ENCODE measurements at places on chromosomes 2 and 18. TPM values are rescaled to one million over a fixed set of nuclear protein-coding genes. Genes with fewer than 3 reads are reported as not detected.

DNA sequence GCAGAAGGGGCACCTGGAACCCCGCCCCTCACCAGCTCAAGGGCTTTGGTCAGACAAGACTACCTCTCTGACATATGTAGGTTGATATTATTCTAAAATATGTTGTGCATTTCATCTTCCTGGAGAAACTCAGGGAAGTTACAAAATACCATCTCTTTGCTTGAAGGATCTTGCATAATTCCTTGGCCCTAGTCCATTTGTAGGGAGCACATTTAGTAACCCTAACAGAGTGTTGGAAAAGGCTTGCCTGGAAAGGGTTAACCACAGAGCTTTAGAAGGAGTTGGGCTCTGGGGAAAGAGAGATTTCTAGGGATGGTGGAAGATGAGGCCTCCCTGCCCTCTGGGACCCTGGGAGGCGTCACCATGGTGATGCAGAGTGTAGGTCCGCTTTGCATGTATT is 143.0 kb upstream of the SLC1A4 start:
- DNase-seq: no peak

GRCh38 chr2:104862058-104862941 is 8.4 kb downstream of the POU3F3 start:
- DNase-seq: no peak

GRCh38 chr2:41600460-41600859 is 447.4 kb upstream of the PKDCC start:
- no peak for DNase-seq

DNA sequence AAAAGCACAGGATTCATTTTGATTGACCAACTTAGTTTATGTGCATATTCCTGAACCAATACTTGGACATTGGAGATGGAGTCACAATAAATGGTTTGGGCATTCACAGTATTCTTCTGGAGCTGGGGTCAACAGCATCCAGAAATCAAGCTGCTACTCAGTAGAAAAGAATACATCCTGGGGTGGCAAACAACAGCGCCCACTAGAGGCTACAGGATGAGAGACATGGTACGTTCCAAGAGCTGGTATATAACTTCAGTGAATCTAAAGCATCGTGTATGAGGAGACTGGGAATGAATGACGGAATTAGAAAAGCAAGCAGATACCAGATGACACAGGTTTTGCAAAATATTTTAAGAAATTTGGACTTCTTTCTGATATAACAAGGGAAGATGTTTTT is 142.9 kb upstream of the FIGN start:
- no peak for DNase-seq

Gene EPHA4
- total RNA-seq: 15.4 TPM

Gene CENPA
- total RNA-seq: not detected

Gene CXCR4
- 4.2 TPM for total RNA-seq

GRCh38 chr2:32851777-32852439 is 94.8 kb upstream of the LTBP1 start:
- no peak for DNase-seq

Gene DNAH7
- 0.83 TPM for total RNA-seq

GRCh38 chr2:7472465-7472864 is 555.3 kb downstream of the RNF144A start:
- no peak for DNase-seq

GRCh38 chr2:47334356-47335136 is 68.4 kb upstream of the MSH2 start:
- DNase-seq: no peak

- DNase-seq: peak; percentile 79
Measured at GRCh38 chr2:102057502-102058292, 65.9 kb downstream of the IL1R2 start.

GRCh38 chr2:74767618-74768017 is 66.3 kb upstream of the HK2 start:
- no peak for DNase-seq

- DNase-seq: no peak
Measured at GRCh38 chr2:105490204-105490603, 91.4 kb upstream of the FHL2 start.

DNA sequence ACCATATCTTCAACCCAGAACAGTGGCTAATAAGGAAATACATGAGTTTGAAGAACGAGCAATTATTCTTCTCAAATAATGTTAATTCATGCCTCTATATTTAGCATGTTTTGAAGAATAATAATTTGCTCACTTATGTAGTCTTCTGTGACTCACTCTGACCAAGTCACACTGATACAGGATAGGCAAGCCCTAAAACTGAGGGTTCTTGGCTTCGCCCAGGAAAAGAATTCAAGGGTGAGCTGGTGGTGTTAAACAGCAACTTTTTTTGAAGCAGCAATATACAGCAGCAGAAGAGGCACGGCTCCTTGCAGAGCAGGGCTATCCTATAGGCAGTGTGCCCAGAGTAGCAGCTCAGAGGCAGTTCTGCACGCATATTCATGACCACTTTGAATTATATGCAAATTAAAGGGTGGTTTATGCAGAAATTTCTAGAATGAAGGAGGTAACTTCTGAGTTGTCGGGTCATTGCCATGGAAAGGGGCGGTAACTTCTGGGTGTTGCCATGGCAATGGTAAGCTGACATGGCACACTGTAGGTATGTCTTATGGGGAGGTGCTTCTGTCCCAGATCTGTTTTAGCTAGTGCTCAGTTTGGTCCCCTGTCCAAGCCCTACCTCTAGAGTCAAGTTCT is 200.6 kb downstream of the RND3 start:
- no peak for DNase-seq

GRCh38 chr18:37946324-37946723 is 380.7 kb upstream of the CELF4 start:
- no peak for DNase-seq

GRCh38 chr18:11955239-11956029 is 25.9 kb upstream of the IMPA2 start:
- DNase-seq: no peak

DNA sequence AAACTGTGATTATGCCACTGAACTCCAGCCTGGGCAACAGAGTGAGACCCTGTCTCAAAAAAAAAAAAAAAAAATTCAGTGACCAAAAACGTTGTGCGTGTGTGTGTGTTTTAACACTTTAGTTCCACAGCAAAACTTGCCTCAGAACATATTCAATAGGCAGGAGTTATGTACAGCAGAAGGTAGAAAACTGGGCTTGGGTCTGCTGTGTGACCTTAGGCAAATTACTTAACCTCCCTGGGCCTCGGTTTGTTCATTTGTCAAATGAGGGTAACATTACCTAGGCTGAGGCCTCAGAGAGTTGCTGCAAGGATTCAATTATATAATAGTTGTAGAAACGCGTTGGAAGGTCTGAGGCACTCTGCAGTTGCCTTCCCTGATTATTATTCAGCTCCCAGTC is 10.3 kb upstream of the SCG2 start:
- no peak for DNase-seq

GRCh38 chr2:88811233-88811632 is 119.8 kb downstream of the RPIA start:
- DNase-seq: no peak

- peak; percentile 64 for DNase-seq
Measured at GRCh38 chr18:26710470-26711096, 154.9 kb downstream of the AQP4 start.

- no peak for DNase-seq
Measured at GRCh38 chr2:213015387-213016165, 135.8 kb downstream of the IKZF2 start.

Gene LBX2
- total RNA-seq: 1.7 TPM

DNA sequence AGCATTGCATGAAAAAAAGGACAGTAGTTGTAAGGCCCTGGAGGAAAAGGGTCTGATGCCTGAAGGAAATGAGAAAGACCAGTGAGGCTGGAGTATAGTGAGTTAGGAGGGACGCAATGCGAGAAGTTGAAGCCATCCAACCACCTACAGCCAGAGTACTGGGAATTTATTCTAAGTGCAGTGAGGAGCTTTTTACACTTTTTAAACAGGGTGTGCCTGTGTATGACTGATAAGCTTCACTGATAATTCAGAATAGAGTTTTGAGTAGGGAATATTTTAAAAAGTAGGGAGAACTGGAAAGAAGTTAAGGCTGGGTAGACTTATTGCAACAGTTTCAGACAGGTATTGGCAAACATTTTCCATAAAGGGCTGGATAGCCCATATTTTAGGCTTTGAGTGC is 35.9 kb upstream of the CCDC85A start:
- peak; percentile 26 for DNase-seq

Gene ELOA2
- total RNA-seq: not detected

- DNase-seq: no peak
Measured at GRCh38 chr2:82089518-82089917, 1785.0 kb upstream of the LRRTM1 start.

Gene XIRP2
- not detected for total RNA-seq

- no peak for DNase-seq
Measured at GRCh38 chr2:164593541-164593940, 27.7 kb downstream of the GRB14 start.

Gene HOXD1
- not detected for total RNA-seq

Gene NT5DC4
- not detected for total RNA-seq

GRCh38 chr2:237198164-237198855 is 112.6 kb downstream of the COPS8 start:
- peak; percentile 37 for DNase-seq

Gene PPP4R1
- 74.6 TPM for total RNA-seq

Gene CRYGD
- total RNA-seq: not detected

GRCh38 chr2:28439763-28440162 is 47.1 kb downstream of the FOSL2 start:
- DNase-seq: no peak

GRCh38 chr18:25895518-25895917 is 194.9 kb downstream of the SS18 start:
- DNase-seq: no peak

Gene TTN
- 2.8 TPM for total RNA-seq

- no peak for DNase-seq
Measured at GRCh38 chr2:212194396-212194795, 344.2 kb downstream of the ERBB4 start.

GRCh38 chr18:68469049-68469625 is 245.8 kb downstream of the TMX3 start:
- no peak for DNase-seq

Gene CHRND
- not detected for total RNA-seq

Gene PCARE
- not detected for total RNA-seq

GRCh38 chr18:67618061-67618460 is 101.5 kb upstream of the DSEL start:
- DNase-seq: no peak

Gene EN1
- 0.13 TPM for total RNA-seq

DNA sequence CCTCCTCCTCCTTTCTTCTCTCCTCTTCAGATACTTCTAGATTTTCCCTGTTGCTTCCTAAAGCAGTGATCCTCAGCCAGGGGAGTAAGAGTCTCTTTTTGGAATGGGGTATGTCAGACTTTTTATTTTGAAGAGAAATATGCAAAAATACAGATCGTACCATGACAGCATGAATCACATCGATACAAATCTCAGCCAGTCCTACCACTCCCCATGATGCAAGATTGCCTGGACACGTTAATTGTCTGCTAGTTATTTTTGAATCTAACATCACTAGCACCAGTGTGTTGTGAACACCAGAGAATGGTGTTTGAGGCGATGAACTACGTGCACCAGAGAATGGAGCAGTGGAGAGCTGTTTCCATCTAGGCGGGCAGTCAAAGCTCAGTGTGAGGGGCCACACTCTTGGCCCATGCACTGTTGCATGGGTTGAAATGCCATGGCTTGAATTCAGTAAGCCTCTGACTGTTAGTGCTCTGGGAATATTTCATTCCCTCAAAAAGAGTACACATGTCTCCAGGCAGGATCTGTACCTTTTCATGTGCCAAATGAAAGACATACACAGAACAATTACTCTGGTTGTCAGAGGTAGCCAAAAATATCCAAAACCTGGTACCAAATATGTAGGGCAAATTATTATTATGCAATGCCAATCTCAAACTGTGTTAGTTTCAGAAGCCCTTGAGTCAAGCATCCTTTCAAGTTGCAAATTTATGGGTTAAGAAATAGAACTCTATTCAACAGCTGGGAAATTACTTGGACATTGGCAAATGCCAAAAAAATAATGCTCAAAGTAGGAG is 46.3 kb upstream of the RALBP1 start:
- peak; percentile 87 for DNase-seq

DNA sequence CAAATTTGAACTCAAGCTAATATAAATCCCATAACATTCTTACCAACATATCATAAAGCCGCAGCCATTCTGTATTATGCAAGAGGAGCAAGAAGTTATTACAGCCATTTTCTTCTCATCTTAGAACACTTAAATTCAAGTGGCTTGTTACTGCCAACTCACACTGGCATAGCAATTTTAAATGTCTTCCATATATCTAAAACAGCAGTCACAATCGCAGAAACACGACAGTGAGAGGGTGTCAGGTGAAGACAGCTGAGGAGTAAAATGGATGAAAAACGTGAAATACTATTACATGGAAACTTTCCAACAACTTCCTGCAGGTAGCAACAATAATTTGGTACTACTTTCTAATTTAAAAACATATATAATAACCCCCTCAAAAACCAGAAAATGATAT is 17.9 kb downstream of the PPP3R1 start:
- DNase-seq: no peak

GRCh38 chr2:207475546-207475945 is 54.2 kb upstream of the CREB1 start:
- no peak for DNase-seq

DNA sequence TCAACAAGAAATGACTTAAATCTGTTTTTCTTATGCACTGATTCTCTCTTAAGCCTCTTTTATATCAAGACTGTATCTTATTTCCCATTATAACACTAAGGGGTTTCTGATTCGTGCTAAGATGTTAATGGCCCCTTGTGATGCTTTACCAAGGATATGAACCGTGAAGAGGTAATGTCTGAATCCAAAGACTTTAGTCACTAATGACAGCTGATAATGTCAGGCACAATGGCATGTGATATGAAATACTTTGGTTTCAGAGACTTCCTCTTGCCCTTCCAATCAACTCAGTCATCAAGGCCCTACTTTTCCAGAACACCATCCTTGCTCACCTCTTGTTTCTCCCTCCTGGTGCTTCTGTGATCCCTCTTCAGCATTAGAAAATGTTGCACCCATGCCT is 262.8 kb downstream of the KCNE4 start:
- DNase-seq: no peak

- DNase-seq: no peak
Measured at GRCh38 chr18:9516437-9517064, 41.2 kb downstream of the RALBP1 start.

Gene LOXHD1
- total RNA-seq: not detected

- no peak for DNase-seq
Measured at GRCh38 chr2:196233805-196234475, 62.6 kb upstream of the STK17B start.

DNA sequence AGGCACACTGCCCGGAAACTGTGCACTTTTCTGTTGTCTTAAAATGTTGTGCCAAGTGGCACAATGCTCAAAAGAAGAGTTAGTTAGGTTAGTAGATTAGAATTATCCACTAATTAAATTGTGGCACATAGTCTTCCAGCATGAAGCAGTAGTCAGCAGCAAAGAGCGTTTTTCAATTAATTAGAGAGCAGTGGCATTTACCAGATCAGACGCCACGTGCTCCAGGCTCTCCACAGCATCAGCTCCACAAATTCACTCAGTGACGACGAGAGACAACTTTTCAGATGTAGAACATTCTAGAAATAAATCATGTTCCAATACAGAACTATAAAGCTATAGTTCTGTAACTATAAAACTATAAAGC is 16.4 kb upstream of the RTTN start:
- DNase-seq: no peak

Data from esophagus muscularis mucosa (tissue), 4 donors.